ENCODE measurements at places on chromosomes 16 and 17.

GRCh38 chr16:8957063-8957397 lies 6.7 kb downstream of the USP7 start:
- DNase-seq = no peak

DNA sequence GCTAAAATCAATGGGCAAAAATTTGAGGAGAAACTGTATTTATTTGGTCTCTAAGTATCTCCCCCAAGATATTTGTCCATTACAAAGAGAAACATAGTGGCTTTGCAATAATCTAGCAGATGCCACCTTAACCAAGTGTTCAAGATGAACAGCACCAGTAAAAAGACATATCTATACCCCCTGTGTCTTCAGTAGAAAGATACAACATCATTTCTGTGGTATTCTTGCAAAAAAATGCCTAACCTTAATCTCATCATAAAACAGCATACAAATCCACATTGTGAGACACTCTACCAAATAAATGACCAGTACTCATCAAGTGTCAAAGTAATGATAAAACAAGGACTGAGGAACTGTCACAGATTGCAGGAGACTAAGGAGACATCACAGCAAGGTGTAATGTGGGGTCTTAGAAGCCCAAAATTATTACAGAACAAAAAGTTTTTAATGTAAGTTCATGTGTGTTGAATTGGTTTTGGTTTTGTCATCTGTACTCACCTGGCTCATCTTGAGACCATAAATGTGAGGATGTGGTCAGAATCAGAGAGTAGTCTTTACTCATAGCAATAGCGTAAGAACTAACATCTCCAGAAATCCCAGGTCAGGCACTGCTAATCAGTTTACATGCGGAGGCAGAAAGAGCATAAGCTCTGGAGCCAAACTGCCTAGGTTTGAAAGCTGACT lies 77.2 kb downstream of the AATF start:
- DNase-seq = no peak

DNA sequence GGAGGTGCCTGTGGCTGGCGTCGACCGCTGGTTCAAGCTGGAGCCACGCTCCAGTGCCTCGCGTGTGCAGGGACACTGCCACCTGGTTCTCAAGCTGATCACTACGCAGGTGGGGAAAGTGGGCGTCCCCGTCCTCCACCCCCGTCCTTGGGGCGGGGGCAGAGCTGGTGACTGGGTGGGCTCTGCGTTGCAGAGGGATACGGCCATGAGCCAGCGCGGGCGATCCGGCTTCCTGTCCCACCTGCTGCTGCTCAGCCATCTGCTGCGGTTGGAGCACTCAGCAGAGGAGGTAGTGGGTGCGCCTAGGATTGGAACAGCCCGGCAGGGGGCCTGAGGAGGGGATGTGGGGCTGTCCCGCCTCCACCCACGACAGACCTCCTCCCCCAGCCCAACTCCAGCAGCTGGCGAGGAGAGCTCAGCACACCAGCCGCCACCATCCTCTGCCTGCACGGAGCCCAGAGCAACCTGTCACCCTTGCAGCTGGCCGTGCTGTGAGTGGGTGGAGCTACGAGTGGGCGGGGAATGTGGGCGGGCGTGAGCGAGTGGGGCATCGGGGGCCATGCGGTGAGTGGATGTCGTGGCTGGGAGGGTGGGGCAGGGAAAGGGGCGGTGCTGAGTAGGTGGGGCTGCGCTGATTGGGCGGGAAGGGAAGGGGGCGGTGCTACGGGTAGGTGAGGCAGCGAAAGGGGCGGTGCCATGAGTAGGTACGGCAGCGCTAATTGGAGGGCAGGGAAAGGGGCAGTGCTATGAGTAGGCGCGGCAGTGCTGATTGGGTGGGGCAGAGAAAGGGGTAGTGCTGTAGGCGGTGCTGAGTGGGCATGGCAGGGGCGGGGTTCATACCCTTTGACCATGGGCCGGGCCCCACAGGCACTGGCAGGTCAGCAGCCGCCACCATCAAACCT lies 8.9 kb downstream of the TSR3 start:
- peak; percentile 87 for DNase-seq

DNA sequence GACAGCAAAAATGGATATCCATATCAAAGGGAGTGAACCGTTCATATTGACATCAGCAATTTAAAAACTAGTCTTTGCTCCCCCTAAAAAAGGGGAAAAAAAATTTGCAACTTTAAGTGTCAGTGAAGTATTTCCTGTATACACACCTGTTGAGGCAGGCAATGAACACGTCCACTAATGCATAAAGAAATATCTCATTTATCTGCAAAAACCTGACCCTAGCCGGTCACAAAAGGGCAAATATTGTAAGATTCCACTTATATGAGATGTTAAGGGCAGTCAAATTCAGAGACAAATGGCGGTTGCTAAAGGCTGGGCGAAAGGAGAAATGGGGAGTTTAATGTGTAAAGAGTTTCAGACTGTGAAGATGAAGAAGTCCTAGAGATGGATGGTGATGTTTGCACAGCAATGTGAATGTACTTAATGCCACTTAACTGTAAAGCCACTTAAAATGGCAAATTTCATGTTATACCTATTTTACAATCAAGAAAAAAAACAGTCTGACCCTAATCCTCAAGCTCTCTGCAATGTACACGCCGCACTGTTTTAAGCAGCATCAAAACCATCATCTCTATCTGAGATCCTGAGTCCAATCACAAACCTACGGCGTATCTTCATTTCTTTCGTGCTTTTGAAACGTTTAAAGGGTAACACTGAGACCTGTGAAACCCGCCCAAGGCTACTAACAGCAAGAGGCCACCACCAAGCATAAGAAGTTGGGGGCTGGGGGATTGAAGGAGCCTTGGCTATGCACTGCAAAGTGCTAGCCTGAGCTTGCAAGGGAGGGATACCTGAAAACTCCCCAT lies 1.1 kb downstream of the PARN start:
- no peak for DNase-seq

DNA sequence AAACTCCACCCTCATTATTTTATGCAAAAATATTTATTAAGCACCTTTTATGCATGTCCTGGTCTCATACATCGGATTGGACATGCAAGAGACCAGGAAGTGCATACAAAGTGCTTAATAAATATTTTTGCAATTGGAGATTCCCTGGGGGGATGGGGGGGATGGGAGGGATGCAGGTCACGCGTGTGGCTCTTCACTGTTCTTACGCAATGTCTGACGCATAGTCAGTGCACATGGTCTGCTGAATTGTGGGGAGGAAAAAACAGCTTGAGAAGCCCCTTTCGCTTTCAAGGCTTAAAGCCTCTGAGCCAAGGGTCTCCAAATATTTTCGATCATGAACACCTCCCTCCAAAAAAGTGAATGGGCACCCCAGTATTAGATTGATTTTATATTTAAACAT lies 96.7 kb upstream of the XYLT1 start:
- no peak for DNase-seq

DNA sequence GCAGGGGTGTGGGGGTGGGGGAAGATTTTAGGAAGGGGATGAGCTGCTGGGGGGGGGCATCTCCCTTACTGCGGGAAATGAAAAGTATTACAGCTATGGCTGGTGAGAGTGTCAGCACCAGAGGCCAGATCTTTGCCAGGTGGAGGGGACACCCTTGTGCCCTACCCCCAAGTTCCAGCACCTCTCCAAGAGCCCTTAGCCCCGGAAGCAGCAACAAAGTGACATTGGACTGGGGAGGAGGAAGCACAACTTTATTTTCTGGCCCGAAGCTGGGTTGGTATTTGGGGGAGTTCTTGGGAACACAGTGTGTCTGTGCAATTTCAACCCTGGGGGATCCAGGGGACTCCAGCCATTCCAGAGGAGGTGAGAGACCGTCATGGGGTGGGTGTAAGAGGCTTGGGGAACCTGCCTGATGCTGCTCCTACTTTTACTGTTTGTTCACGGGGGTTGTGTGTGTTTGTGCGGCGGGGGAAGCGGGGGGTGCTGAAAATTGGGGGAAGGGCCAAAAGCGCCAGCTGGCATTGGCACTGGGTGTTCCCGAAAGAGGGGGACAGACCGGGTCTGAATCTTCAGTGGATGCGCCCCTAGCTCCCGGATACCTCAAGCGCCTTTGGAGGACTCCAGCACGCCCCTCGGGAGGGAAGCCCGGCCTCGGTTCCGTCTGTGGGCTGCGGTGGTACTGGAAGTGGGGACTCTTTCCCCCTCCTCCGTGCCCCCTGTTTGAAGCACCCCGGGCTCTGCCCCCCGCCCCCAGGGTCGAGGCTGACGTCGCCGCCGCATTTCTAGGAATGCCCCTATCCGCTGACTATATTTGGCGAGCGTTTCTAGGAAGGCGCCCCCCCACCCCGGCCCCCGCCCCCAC lies 230.3 kb downstream of the MRTFB start:
- no peak for DNase-seq

GRCh38 chr17:72254808-72255449 lies 134.1 kb downstream of the SOX9 start:
- DNase-seq = no peak
